Stomach (tissue), 19 donors: ENCODE measurements at places on chromosomes 7 and 10. TPM values are rescaled to one million over a fixed set of nuclear protein-coding genes. Genes with fewer than 3 reads are reported as not detected.

DNA sequence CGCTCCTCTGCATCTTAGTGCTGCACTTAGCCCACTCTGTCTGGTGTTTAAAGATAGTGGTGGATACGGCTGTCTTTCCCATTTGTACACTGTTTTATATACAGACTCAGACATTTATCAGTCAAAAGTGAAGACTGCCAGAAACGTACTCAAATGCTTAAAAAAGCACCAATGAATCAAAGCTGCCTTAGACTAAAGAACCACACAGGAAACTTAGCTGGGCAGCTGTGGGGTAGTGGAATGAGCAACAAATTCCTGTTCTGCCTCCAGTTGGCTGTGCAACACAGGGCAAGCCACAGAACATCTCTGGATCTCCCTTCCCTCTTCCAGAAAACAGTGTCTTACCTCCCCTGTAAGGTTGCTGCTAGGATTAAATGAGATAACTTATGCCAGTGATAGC lies 76.0 kb downstream of the ATXN7L1 start:
- no peak for DNase-seq

CLDN4 gene
- total RNA-seq: 15.6 TPM

DNA sequence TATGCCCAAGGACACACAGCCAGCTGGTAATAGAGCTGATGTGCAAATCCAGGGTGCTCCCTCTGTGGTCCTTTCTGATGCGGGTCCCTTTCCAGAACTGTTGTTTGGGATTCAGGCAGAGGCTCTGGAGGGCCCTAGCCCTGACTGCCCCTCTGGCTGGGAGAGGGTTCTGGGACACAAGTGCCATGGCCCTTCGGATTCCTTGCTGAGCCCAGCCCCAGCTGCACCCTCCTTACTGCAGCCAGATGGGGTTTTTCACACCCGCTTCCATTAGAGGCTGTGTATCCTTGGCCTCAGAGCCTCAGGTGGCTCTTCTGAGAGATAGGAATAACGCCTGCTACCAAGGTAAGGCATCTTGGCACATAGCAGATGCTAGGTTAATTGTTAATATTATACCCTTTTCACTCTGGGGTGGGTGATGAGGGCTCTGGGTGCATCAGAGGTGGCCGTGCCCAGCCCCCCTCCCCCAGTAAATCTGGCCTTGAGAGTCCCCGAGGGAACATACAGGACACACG lies 89.8 kb upstream of the LRRC4 start:
- no peak for DNase-seq

DNA sequence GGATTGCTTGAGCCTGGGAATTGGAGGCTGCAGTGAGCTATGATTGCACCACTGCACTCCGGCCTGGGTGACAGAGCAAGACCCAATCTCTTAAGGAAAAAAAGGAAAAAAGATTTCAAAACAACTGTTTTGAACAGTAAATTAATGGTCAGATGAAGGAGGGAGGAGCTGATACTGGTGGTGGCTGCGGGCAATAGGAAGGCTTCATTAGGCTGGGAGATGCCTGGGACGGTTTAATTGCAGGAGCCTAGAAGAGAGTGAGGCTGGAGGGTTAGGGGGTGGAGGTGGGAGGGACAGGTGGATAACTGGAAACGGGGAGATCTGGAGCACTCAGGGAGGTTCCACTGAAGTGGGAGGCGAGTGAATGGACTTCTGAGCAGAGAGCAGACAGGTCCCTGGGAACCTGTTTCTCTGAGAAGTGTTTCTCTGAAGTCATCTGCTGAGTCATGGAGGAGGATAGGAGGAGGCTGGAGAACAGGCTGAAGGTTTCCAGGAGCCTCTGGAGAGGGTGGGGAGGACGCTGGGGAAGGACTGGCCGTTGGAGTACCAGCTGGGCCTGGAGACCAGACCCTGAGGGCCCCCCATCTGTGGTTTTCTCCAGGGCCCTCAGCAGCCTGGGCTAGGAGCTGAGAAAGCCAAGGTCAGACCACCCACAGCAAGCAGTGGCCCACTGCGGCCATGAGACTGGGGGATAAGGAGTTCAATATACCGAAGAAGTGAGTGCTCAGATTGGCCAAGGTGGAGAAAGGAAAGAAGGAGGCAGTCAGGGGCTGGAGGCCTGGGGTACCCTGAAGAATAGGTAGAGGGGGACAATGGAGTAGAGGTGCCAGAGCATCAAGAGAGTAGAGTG lies 14.4 kb upstream of the YWHAG start:
- DNase-seq: no peak

PAX2 gene
- total RNA-seq: not detected

GRCh38 chr7:143394068-143394467 lies 12.9 kb downstream of the ZYX start:
- DNase-seq: peak; percentile 4

GRCh38 chr7:50274361-50274760 lies 30.2 kb upstream of the IKZF1 start:
- no peak for DNase-seq

CCL26 gene
- total RNA-seq: not detected

MDFIC gene
- 39.8 TPM for total RNA-seq

GPR37 gene
- under 0.01 TPM for total RNA-seq

RELN gene
- total RNA-seq: 0.89 TPM

GRCh38 chr10:117198088-117198487 lies 799 bp downstream of the KCNK18 start:
- no peak for DNase-seq

DNA sequence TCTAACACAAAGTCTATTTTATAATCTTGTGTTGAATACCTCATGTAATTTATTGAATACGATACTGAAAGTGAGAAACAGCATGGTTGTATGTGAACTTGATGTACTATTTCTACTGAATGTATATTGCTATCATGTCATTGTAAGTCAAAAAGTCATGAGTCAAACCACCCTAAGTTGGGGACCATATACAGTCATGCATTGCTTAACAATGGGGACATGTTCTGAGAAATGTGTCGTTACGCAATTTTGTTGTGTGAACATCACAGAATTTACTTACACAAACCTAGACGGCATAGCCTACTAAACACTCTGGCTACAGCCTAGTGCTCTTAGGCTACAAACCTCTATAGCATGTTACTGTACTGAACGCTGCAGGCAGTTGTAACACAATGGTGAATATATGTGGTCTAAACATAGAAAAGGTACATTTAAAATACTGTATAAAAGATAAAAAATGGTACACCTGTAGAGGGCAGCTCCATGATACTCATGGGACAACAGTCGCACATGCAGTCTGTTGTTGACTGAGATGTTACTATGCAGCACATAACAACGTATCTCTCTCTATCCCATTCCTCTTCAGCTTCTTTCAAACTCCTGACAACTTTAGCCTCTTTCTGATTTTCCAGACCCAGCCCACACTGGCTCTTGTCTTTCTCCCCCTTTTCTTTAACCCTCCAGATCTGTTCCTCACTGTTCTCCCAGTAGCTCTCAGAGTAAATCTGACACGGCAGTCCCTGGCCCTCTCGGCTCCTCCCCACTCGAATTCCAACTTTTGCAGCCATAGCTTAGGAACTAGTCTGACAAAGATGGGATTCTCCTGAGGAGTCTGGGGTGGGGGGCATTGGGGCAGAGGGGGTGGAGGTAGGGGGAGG lies 90.1 kb downstream of the SNX10 start:
- DNase-seq: no peak

GRCh38 chr7:148761499-148762278 lies 63.0 kb downstream of the CUL1 start:
- no peak for DNase-seq

- no peak for DNase-seq
Observed at GRCh38 chr7:36526863-36527548, 137.3 kb downstream of the ANLN start.

- DNase-seq: no peak
Observed at GRCh38 chr7:45126920-45127319, 15.4 kb upstream of the TBRG4 start.

TYSND1 gene
- total RNA-seq: 3.1 TPM

LRRD1 gene
- total RNA-seq: not detected

ANKRD7 gene
- not detected for total RNA-seq

ACSM6 gene
- total RNA-seq: not detected

GRCh38 chr7:55794527-55794926 lies 68.0 kb downstream of the SEPTIN14 start:
- no peak for DNase-seq

GRCh38 chr7:16615228-16615627 lies 30.3 kb downstream of the ANKMY2 start:
- DNase-seq: no peak

DNA sequence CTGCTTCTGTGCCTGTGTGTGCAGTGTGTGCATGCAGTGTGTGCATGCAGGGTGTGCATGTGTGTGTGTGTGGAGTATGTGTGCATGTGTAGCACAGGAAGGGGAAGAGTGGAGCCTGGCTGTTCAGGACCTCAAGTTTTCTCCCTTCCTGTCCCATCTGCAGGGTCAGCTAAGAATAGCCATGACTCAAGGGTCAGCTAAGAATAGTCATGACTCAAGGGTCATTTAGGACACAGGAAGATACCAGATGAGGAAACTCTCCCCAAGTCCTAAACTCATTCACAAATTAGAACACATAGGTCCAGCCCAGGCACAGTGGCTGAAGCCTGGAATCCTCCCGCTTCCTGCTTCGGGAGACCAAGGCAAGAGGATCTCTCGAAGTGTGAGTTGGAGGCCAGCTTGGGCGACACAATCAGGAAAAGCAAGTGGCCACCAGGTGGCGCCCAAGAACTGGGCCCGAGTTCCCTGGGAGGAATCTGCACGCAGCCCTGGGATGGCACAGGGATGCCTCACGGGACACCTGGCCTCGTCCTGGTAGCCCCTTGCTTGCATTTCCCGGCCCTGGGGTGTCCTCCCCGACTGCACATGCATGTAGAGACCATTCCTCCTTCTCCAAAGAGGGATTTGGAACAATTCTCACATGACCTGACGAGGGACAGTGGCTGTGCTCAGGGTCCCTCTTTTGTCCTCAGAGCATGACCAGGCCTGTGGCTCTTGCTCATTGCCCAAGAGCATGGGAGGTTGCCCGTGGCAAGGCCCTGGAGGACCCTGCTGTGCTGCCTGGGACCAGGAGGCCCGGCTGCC lies 21.4 kb upstream of the VOPP1 start:
- peak; percentile 76 for DNase-seq

IGFBP1 gene
- total RNA-seq: 0.55 TPM

AVL9 gene
- 55.8 TPM for total RNA-seq

DNA sequence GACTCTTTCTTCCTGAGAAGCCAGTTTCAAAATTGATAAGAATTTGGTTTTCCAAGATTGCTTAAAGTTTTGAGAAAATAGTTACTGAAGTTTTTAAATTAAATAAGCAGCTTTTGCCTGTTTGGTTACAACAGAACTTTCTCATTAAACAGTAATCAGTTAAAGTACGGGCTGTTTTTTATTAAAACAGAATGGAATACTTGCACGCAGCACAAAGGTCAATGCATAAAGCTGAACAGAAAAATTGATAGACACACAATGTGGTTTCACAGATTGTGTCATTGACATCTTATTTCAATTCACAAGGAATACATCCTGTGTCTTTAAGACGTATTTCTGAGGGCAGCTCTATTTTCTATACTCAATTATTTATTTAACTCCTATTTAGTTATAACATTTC lies 192.2 kb downstream of the PRKG1 start:
- DNase-seq: no peak

FBXO24 gene
- total RNA-seq: 0.45 TPM

TNPO3 gene
- 25.2 TPM for total RNA-seq

TMEM225B gene
- not detected for total RNA-seq

DNA sequence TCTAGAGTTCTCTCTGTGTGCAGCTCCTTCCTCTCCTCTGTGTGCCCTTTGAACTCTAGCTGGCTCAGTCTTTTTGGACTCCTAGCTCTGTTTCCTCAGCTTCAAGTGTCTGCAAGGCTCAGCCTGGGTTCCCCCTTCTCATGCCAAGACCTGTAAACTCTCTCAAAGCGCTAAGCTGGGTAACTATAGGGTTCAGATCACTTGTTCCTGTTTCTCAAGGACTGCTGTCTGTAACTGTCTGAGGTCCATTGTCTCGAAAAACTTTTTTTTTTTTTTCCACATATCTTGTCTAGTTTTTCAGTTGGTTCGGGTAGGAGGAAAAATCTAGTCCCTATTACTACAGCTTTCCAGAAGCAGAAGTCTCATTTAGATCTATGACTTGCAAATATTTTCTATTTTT lies 46.6 kb upstream of the PPP1R17 start:
- no peak for DNase-seq

DNA sequence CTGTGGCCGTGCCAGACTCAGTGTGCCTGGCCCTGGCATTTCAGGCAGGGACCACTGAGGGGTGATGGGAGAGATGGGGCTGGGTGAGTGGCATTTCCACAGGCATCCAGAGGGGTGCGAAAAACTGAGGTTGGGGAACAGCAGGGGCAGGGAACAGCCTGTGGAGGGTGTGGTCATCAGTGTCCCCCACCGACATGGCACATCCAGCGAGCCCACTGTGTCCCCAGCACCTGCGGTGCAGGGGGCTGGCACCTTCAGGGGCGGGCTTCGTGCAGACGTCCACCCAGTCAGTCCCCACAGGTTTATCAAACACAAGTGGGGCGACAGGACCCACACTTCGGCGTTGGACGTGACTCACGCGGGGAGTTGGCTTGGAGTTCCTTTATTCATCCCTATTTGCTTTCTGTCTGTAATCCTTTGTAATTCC lies 14.8 kb downstream of the CUX1 start:
- DNase-seq: no peak

DNA sequence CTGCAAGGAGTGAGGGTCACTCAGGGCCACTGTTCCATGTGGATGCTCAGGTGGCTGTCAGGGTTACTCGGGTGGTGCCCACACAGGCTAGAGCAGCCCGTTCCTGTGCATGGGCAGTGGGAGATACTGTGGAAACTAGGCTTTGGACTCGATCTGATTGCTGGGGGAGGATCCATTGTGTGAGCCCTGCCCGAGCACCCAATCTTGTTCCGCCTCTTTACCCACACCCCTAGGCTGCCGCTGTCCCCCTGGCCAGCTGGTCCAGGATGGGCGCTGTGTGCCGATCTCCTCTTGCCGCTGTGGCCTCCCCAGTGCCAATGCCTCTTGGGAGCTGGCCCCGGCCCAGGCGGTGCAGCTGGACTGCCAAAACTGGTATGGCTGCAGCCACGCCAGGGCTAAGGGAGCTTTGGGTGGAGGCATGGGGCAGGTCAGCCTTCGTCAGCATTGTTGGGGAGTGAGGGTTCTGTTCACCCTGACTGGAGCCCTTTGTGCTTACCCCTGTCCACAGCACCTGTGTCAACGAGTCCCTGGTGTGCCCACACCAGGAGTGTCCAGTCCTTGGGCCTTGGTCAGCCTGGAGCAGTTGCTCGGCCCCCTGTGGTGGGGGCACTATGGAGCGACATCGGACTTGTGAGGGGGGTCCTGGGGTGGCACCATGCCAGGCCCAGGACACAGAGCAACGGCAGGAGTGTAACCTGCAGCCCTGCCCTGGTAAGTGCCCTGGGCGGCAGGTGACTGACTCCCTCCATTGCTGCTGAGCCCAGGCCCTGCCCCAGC lies 12.4 kb upstream of the ZNF862 start:
- no peak for DNase-seq
